ENCODE measurements at places on chromosomes 2 and 18.
A peak's percentile ranks its signal among the peaks of the same experiment; 100 is the strongest.

DNA sequence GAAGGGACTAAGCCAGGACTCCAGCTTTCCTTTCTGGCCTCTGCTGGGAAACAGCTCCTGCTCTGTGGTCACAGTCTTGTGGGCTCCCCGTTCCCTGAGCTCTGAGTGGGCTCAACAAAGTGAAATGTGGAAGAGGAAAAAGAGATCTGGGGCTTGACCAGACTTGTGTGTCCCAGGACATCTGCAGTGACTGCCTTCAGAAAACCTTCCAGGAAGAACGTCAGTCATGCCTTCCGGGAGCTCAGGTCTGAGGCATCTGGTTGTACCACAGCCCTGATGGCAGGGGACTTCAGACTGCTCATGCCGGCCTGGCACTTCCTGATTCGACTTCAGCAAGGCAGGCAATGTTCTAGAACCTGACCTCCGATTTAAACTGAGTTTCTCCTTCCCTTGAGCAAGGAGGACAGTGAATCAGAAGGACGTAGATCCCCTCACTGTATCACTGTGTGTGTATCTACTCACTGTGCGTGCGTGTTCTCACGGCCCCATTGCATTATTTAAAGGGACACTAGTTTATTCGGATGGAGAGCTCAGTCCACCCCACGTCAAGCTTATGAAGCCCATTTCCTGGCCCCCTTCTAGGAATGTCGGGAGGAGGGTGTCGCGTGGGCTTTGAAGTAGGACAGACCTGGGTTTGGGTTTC is 548 bp upstream of the FBLN7 start:
- peak; percentile 14 for DNase-seq

GRCh38 chr18:9705183-9705829 is 2.8 kb upstream of the RAB31 start:
- DNase-seq = no peak

DNA sequence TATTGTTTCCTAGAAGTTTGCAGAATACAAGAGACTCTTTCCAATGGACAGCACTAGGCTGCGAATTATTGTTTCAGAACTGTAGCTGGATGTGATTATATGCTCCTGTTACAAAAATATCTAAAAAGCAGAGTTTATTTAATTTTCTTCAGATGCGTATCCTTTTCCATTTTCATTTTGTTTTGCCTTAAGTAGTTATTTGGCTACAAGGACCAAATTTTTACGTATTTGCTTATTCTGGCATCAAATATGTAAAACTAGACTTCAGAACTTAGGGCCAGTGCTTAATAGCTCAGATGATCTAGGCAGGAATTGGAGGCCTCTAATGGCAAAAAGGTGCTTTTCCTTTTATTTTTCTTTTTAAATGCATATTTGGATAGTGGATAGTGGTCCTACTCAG is 18.7 kb downstream of the MEP1B start:
- no peak for DNase-seq

DNA sequence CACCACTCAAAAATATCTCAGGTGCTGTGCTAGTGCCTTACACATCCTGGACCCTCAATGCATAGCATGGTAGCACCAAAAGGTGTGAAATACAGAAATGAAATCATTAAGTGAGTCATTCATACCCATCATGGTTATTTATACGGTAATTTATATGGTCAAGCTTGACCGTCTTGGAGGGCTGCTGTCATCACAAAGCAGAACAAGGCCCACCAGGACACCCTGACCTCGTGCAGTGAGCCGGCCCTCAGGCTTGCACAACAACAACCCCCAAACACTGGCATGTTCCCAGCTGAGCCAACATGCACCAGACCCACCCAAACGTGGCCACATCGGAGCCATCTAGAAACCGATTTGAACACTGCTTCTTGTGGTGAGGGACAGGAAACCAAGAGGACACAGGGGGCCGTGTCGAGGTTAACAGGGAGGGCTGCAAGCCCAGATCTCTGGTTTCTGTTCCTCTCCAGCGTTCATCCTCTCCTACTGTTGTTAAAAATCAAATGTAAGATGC is 378.5 kb upstream of the ID2 start:
- peak; percentile 53 for DNase-seq

DNA sequence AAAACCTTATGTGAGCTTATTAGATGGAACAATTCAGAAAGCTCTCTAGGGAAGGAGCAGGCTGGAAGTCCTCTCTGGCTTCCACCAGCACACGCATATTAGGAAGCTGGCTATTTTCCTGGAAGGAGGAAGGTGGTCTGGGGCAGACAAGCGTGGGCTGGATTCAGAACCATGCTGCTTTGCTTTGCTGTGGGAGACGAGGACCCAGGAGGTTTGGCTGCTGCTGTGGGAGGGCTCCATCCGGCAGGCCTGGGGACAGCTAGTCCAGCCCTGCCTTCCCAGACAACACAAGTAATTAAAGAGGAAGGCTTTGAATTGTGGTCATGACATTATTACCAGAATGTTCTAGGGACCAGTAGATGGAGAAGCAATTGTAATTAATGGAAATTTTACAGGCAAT is 238.8 kb upstream of the MYT1L start:
- no peak for DNase-seq

- DNase-seq = peak; percentile 87
Observed at GRCh38 chr2:191927319-191927867, 80.5 kb upstream of the CAVIN2 start.

GRCh38 chr2:201467666-201468065 is 16.1 kb downstream of the STRADB start:
- peak; percentile 25 for DNase-seq

DNA sequence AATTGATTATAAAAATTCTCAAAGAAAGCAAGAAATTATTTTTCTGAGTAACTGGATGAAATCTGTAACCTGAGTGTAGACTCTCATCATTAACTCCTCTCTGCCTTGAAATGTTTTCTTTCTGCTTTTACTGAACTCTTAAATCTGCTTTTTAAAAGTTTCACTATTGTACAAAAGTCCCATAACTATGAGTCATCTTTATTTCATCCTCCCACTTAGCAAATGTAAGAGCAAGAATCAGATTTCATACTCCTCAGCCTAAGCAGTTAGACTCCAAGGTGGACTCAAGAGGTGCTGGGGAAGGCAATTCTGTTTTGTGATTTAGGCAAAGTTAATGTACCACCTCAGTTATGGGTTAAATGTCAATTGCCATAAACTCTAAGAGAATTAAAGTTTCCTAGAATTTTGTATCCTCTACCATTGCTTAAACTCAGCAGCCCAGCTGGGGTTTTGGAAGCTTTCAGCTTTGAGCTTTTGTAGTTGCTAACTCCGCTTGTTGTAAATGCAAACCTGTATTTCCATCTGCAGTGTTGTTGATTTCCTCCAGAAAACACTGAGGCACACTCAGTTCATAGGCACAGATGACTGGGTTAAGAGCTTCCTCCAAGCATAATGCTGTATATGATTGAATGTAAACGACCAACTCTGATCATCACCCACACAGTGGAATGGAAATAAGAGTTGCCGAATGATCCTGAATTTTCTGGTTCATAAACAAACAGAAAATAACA is 268.8 kb downstream of the ARHGAP15 start:
- peak; percentile 42 for DNase-seq

DNA sequence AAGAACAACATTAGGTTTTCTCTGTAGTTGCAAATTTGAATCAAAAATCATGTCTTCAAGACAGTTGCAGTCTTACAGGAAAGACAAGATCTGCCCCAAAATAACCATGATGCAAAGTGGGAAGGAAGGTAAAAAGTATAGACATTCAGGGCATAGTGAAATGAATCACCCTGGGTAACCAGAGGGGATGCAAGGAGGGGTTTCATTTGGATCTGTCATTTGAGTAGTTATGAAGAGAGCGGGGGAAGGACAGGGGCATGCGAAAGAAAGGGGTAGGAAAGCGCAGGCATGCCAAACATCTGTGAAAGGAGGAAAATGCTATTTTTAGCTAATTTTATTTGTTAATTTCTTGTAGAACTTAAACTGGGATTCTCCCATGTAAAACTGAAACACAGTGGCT is 219.1 kb upstream of the BOD1L2 start:
- no peak for DNase-seq

Measured in fibroblast of upper back skin (primary cell).